ENCODE measurements at places on chromosomes 7 and 10. TPM values are rescaled to one million over a fixed set of nuclear protein-coding genes. Genes with fewer than 3 reads are reported as not detected.

- no peak overlapping the region for H3K27ac ChIP-seq
- H3K4me3 ChIP-seq = no peak overlapping the region
- peaks cover 2% of the 10 kb centered on the region for H3K27me3 ChIP-seq
- H3K4me1 ChIP-seq = peaks cover 6% of the 10 kb centered on the region
- H3K36me3 ChIP-seq = no peaks in the 10 kb centered on the region
These were observed 724.6 kb downstream of the AUTS2 start for GRCh38 chr7:70322856-70323255.

DNA sequence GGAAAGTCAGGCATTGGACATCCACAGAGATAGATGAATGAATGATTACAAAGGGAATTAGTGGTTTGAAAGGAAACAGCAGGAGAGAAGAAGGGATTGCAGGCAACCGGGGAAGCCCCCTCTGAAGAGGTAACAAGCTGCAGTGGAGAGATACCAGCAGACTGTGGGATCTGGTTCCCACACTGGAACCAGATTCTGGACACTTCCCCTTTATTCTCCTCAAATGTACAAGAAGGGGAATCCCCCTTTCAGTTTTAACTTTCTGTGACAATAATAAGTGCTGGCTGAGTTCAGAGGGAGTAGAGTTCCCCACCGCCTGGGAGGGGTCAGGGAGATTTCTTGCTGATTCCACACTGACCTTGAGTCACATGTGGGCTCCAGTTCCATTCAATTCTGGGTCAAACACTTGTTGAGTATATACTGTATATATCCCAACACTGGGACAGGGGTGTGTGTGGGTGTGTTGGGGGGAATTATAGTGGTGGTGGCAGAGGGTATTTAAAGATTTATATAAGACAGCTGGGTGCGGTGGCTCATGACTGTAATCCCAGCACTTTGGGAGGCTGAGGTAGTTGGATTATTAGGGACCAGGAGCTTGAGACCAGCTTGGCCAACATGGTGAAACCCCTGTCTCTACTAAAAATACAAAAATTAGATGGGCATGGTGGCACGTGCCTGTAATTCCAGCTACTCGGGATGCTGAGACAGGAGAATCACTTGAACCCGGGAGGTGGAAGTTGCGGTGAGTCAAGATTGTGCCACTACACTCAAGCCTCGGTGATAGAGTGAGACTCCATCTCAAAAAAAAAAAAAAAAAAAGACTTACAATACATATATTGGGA is 16.5 kb upstream of the DDIT4 start:
- no peak overlapping the region for H3K4me3 ChIP-seq
- peaks cover 39% of the 10 kb centered on the region for H3K4me1 ChIP-seq
- no peaks in the 10 kb centered on the region for H3K36me3 ChIP-seq
- DNase-seq = no peak
- no peaks in the 10 kb centered on the region for H3K27me3 ChIP-seq

DNA sequence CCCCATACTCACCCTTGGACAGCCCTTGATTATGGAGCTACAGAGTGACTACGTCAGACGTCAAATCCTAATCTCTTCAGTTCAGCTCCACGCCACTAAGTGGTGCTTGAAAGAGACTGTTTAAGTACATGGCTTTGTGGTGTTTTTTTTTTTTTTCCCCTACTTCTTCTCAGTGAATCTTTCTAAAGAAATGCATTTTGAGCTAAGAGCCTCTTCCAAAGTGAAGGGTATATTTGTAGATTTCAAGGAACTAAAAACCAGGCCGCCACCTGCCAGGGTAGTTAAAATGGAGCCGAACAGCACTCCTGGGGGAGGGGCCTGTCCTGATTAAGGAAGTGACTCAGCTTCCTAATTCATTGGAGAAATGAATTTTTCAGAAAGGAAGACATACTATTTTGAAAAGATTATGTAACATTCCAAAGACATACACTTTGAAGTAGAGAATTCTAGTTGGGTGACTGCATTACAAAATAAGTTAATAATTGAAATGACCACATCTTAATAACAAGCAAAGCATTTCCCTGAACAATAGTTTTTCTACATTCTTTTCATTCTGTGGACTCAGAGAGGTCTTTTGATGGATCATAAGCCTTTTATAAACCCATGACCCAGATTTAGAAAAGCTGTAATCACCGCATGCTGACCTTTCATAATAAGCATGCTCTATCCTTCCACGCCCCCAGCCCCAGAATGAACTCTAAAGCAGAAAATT is 20.6 kb upstream of the VPS41 start:
- no peak overlapping the region for H3K4me3 ChIP-seq
- no peak for DNase-seq
- peaks cover 1% of the 10 kb centered on the region for H3K4me1 ChIP-seq
- H3K27me3 ChIP-seq = no peaks in the 10 kb centered on the region
- H3K27ac ChIP-seq = no peak overlapping the region

- no peak overlapping the region for H3K27ac ChIP-seq
- no peaks in the 10 kb centered on the region for H3K27me3 ChIP-seq
- DNase-seq = no peak
- H3K4me1 ChIP-seq = no peaks in the 10 kb centered on the region
- no peaks in the 10 kb centered on the region for H3K36me3 ChIP-seq
These were observed 673.6 kb downstream of the IPMK start for GRCh38 chr10:57593983-57594573.

DNA sequence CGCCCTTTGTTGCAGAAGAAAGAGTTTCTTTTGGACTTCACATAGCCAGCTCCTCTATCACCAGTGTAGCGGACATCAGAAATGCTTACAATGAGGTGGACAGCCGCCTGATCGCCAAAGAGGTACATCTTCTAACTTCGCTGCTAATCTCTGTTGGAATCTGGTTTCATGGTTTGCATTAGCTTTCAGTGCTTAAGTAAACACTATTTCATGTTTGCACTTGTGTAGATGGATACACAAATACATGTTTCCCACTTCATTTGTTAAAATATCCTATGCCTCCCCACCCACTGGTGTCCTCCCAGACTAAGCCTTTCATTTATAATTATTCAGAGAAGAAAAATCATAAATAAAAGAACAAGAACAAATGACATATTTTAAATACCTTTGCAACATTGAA is 103.9 kb downstream of the WDFY4 start:
- DNase-seq = no peak
- peaks cover 11% of the 10 kb centered on the region for H3K27me3 ChIP-seq
- no peak overlapping the region for H3K27ac ChIP-seq
- H3K4me3 ChIP-seq = no peak overlapping the region
- no peaks in the 10 kb centered on the region for H3K4me1 ChIP-seq

Gene NPY
- 1.1 TPM for total RNA-seq

Data from progenitor cell of endocrine pancreas (in vitro differentiated cells).